ENCODE measurements at places on chromosomes 2 and 18. TPM values are rescaled to one million over a fixed set of nuclear protein-coding genes. Genes with fewer than 3 reads are reported as not detected.

DNA sequence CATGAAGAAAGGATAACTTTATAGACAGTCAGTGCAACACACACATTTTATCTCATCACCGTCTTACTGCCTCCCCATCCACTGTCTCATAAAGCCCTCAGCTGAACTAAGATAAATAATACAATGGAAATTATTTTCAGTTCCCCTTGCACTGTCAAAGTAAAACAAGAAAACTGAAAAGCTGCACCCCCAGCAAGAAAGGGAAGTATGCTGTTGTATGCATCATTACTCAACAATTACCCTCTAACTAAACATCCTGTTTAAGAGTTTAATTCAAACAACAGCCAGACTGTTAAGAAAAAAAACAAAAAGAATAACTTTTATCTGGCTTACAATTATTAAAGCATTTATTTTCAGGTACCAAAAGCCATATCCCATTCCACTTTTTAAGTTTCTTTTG, 25.0 kb downstream of the MPPE1 start:
- no peak for DNase-seq
- H3K27me3 ChIP-seq: no peaks in the 10 kb centered on the region
- no peak overlapping the region for H3K27ac ChIP-seq
- no peaks in the 10 kb centered on the region for H3K4me1 ChIP-seq
- peaks cover 17% of the 10 kb centered on the region for H3K36me3 ChIP-seq

DNA sequence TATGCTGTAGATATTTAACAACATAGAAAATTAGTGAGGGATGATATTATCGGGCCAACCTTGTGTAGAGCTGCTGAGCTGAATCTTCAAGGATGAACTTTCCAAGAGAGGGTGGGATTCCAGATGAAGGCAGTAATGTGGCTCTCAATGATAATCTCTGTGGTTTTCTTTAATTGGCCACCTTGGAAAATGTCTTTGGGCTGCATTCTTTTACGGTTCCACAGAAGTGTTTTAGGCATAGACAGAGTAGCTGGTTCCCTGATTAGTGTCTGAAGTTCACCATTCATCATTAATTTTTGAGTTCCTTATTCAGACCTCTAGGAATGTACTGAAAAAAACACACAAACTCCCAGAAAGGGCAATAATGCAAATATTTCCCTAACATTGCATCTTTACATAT, 1566.9 kb upstream of the PIK3C3 start:
- H3K4me3 ChIP-seq: no peak overlapping the region
- H3K27ac ChIP-seq: no peak overlapping the region
- H3K36me3 ChIP-seq: no peaks in the 10 kb centered on the region
- no peaks in the 10 kb centered on the region for H3K27me3 ChIP-seq
- H3K4me1 ChIP-seq: no peaks in the 10 kb centered on the region

DNA sequence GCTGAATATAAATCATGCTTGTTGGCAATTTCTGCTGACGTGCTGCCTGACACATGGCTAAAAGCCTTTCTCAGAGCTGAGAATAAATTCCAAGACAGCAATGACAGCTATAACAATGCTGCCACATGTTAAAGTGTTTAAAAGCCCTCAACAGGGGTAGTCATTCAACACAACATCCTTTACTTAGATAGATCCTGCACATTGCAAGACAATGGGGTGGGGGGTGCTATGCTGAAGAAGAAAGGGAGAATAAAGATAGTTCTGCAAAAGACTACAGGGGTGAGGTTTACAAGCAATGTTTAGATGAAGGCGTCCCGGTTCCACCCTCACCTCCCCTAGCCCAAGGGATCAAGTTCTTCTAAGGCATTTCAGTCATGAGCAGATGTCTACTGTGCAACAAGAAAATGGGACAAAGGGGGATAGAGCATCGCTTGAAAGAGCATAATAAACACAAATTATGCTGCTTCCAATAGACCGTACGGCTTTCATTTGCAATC, 291.0 kb upstream of the ACVR2A start:
- H3K27me3 ChIP-seq: no peaks in the 10 kb centered on the region
- H3K4me1 ChIP-seq: no peaks in the 10 kb centered on the region
- no peak overlapping the region for H3K4me3 ChIP-seq
- DNase-seq: no peak

Gene RTP5
- not detected for total RNA-seq

DNA sequence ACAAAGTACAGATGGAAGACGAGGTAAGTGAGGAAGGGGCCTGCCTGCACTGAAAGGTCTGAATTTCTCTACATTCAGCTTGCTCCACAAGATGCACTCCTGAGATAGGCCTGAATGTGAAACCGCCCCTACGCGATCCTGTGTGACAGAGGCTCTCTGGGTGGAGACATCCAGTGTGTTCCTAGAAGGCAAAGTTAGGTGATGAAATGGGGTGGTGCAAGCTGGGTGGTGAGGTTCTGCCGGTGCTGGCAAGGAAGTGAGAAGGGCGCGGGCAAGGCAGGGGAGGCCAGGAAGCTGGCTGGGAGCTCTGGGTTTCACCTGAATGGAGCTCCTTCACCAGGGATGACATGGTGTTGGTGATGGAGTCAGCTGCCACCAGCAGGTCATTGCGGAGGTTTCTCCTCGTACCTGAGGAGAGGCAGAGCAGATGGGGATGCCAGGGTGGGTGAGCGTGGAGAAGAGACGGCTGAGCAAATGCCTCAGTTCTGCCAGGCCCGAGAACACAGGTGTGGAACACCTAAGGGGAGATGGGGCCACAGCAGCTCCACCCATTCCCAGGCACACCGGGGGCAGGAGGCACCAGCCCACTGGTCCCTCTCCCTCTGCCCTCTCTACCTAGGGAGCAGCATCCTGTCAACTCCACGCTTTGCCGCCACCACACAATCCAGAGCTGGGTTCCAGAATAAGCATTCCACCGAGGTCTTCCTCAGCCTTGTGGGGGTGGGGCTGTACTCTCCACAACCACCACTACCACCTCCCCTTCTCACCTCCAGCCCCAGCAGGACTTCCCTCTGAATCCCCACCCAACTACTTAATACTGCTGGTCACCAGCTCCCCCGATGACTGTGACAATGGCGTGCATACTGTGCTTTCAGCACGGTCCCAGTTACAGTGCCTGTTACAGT, 45.5 kb upstream of the DNMT3A start:
- no peaks in the 10 kb centered on the region for H3K36me3 ChIP-seq
- no peaks in the 10 kb centered on the region for H3K27me3 ChIP-seq
- DNase-seq: no peak
- no peaks in the 10 kb centered on the region for H3K4me1 ChIP-seq
- H3K4me3 ChIP-seq: no peak overlapping the region

Gene TRAK2
- total RNA-seq: 49.2 TPM

Gene SLC66A2
- 31.6 TPM for total RNA-seq

- H3K4me1 ChIP-seq: no peaks in the 10 kb centered on the region
- H3K27me3 ChIP-seq: no peaks in the 10 kb centered on the region
- DNase-seq: no peak
- H3K27ac ChIP-seq: no peak overlapping the region
Measured at GRCh38 chr2:41313082-41313481, 734.7 kb upstream of the PKDCC start.

DNA sequence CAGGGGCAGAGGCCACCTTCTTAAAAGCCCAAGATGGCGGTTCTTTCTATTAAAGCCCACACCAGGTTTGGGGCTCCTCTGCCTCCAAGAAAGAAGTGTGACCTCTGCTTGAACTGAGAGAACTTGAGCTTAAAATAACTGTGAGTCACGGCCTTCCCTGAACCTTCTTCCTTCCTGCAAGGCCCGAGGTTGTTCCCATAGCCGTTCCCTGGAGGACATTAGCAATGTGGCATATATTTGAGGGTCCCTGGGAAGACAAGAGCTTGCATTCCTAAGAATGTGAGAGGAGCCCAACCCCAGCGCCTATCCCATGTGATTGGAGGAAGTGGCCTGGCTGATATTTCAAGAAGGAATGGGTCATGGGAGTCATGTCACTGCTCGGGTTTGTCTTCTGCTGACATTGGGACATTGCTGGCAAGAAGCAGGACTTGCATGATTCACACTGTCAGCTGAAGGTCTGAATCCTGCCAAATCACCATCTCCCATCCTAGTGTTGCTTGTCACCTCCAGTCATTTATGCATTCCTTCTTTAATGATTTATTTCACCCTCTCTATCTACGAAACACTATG, 168.1 kb downstream of the TRIB2 start:
- no peaks in the 10 kb centered on the region for H3K36me3 ChIP-seq
- H3K4me1 ChIP-seq: peaks cover 9% of the 10 kb centered on the region
- no peak overlapping the region for H3K27ac ChIP-seq
- peak; percentile 74 for DNase-seq

GRCh38 chr2:100262555-100263320, 59.6 kb downstream of the LONRF2 start:
- H3K36me3 ChIP-seq: no peaks in the 10 kb centered on the region
- DNase-seq: peak; percentile 84
- H3K27ac ChIP-seq: no peak overlapping the region
- peaks cover 6% of the 10 kb centered on the region for H3K4me1 ChIP-seq
- no peak overlapping the region for H3K4me3 ChIP-seq

Gene CHST9
- 0.83 TPM for total RNA-seq

GRCh38 chr2:63465633-63466032, 122.6 kb downstream of the WDPCP start:
- no peaks in the 10 kb centered on the region for H3K27me3 ChIP-seq
- no peaks in the 10 kb centered on the region for H3K36me3 ChIP-seq
- DNase-seq: no peak
- H3K4me1 ChIP-seq: no peaks in the 10 kb centered on the region

Gene ITGB6
- not detected for total RNA-seq

Gene CIB4
- not detected for total RNA-seq

DNA sequence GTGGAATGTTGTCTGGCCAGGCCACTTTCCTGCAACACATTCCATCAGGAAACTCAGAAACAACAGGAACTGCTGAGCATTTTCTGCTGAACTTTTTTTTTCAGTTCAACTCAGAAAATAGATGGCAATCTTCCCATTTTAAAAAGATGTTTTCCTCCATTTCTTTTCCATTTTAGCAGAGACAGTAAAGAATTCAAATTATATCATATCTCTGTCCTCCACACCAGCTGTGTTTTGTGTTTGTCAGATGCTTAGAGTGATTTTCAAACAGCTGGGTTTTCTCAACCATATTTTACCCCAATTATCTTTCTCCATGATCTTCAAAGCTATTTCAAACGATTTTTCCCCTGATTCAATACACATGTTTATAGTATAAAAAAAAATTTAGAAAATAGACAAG, 713.4 kb downstream of the LRRTM4 start:
- no peaks in the 10 kb centered on the region for H3K36me3 ChIP-seq
- peaks cover 7% of the 10 kb centered on the region for H3K4me1 ChIP-seq
- no peak overlapping the region for H3K27ac ChIP-seq
- H3K27me3 ChIP-seq: no peaks in the 10 kb centered on the region
- no peak overlapping the region for H3K4me3 ChIP-seq
- no peak for DNase-seq

Gene EVA1A
- not detected for total RNA-seq

Gene MC4R
- total RNA-seq: not detected

DNA sequence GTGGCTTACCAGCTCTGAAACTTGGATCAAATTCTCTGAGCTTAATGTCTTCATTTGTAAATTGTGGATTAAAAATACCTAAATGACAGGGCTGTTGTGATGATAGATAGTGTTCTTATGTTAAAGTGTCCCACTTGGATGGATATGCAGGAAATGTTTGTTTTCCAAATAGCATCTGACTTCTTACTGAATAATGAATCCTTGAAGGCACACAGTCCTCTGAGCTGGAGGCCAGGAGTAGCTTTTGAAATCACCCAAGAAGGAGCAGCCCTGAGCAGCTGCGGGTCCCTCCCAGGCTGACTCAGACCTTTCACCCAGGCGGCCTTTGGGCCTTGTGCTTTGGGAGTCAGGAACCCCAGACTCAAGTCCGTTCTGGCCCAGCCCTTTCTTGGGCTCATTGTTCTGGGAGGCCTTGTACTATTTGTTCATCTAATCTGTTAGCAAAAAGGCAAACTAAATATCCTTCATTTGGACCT, 173.0 kb upstream of the GATA6 start:
- no peaks in the 10 kb centered on the region for H3K36me3 ChIP-seq
- DNase-seq: peak; percentile 72
- no peaks in the 10 kb centered on the region for H3K27me3 ChIP-seq
- H3K4me3 ChIP-seq: no peak overlapping the region
- peaks cover 30% of the 10 kb centered on the region for H3K4me1 ChIP-seq

- no peak overlapping the region for H3K4me3 ChIP-seq
- H3K36me3 ChIP-seq: peaks cover 9% of the 10 kb centered on the region
- no peak for DNase-seq
- H3K27ac ChIP-seq: peak overlapping the region; percentile 46
Measured at GRCh38 chr2:112032224-112032586, 22.9 kb upstream of the TMEM87B start.

Gene CNDP1
- not detected for total RNA-seq

Gene ADAM23
- total RNA-seq: 2.9 TPM

DNA sequence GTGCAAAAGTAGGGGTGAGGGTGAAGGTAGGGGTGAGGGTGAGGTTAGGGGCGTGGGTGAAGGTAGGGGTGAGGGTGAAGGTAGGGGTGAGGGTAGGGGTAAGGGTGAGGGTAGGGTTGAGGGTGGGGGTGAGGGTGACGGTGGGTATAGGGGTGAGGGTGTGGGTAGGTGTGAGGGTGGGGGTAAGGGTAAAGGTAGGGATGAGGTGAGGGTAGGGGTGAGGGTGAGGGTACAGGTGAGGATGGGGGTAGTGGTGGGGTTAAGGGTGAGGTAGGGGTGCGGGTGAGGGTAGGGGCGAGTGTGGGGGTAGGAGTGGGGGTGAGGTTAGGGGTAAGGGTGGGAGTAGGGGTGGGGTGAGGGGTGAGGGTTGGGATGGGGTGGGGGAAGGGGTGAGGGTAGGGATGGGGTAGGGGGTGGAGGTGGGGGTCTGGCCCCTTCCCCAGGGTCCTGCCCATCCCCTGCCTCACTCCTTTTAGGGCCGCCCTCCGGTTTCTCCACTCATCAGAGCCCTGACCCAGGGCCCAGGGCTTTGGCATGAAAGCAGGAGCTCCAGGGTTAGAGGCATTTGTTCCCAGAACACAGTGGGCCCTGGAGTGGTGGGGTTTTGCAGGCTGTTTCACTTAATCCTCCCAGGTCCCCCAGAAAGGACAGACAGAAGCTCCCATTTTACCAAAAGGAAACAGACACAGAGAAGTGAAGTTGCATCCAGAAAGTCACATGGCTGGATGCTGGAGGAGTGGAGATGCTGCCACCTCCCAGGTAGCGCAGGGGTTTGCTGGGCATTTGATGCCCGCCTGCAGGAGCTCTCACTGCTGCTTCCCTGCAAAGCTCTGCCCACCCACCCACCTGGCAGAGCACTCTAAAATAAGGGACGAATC, 26.9 kb downstream of the SNORC start:
- no peak overlapping the region for H3K27ac ChIP-seq
- peaks cover 9% of the 10 kb centered on the region for H3K27me3 ChIP-seq
- H3K4me3 ChIP-seq: no peak overlapping the region

- H3K27me3 ChIP-seq: no peaks in the 10 kb centered on the region
- peaks cover 19% of the 10 kb centered on the region for H3K4me1 ChIP-seq
- peak within 1 kb of the TSS; percentile 82 for H3K27ac ChIP-seq
- H3K4me3 ChIP-seq: peak within 1 kb of the TSS; percentile 48
Measured at GRCh38 chr2:17518212-17519154, at the start of gene RAD51AP2. RAD51AP2 (minus strand) TSS chr2:17518440; CDS start chr2:17518415, 25 bp downstream.

- no peaks in the 10 kb centered on the region for H3K27me3 ChIP-seq
- no peak overlapping the region for H3K27ac ChIP-seq
- no peak overlapping the region for H3K4me3 ChIP-seq
- no peaks in the 10 kb centered on the region for H3K36me3 ChIP-seq
- DNase-seq: no peak
- peaks cover 39% of the 10 kb centered on the region for H3K4me1 ChIP-seq
Measured at GRCh38 chr2:37737507-37737906, 66.1 kb upstream of the CDC42EP3 start.

Gene L3MBTL4
- 3.4 TPM for total RNA-seq

Gene SIGLEC15
- total RNA-seq: not detected

Gene MROH2A
- not detected for total RNA-seq

All from sigmoid colon (tissue), 7 donors.